ENCODE measurements at places on chromosomes 7 and 10.

- no peak for DNase-seq
Measured at GRCh38 chr7:20862554-20862953, 75.9 kb upstream of the SP8 start.

DNA sequence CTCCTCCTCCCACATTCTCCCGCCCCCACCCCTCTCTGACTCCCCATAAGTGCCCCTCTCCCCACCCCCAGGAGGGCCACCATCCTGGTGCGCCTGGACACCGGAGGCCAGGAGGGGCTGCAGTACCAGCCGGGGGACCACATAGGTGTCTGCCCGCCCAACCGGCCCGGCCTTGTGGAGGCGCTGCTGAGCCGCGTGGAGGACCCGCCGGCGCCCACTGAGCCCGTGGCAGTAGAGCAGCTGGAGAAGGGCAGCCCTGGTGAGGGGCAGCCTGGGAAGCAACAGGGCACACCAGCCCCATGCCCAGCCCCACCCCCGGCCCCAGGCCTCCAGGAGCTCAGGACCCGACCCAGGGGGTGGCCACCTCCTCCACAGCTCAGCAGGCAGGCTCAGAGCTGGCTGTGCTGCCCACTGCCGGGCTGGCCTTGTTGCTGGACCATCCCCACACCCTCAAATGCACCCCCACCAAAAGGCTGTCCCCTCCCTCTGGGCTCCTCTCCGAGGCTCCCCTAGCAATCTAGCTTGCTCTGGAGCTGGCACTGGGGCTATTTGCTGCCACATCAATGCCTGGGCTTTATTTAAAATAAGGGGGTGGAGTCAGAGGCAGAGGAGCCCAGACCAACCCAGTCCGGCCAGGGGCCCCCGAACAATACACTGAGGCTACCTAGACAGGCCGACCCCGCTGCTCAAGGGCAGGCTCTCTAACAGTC lies 14.8 kb downstream of the ATG9B start:
- no peak for DNase-seq

DNA sequence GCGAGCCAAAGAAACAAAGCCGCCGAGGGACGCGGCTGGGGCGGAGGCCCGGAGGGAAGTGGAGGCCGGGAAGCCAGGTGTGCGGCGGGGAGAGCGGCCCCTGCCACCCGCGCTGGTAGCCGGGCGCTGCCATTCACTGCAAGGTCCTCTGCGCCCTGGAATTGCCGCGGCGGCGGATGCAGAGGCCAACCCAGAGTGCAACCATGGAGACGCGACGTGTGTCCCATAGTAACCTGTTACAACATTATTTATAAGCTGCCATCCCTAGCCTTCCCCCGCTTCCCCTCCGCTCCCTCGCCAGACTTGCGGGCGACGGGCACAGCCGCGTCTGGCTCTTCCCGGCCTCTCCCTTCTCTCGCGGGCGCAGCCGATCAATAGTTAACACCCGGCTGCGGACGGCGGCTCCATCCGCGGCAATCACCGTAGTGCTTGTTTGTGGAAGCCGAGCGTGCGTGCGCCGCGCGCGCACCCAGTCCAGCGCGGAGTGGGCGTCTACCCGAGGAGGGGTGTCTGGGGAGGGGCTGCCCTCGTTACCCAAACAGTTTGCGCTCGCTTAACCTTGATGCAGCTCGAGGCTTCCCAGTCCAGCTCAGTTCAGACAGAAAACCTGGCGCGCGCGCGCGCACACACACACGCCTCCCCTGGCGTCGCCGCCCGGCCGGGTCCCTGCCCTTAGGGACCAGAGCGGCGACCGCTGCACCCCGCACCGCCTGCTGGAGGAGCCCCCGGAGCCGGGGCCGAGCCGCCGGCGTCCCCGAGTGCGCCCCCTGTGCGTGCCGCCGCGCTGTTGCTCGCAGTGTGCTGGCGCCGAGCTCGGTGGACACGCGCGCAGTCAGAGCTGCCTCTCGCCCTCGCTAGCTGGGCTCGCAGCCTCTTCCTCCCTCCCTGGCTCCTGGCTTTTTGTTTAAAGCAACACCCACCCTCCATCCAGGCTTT lies 165.4 kb upstream of the DPP6 start:
- no peak for DNase-seq

- no peak for DNase-seq
Measured at GRCh38 chr10:75068523-75068922, 42.9 kb upstream of the SAMD8 start.

All from HCT116 (cell line).